T-helper 9 cell (primary cell): ENCODE measurements at places on chromosomes 5 and 9.

GRCh38 chr9:93466416-93467061 lies 13.2 kb upstream of the FAM120AOS start:
- no peak for DNase-seq

DNA sequence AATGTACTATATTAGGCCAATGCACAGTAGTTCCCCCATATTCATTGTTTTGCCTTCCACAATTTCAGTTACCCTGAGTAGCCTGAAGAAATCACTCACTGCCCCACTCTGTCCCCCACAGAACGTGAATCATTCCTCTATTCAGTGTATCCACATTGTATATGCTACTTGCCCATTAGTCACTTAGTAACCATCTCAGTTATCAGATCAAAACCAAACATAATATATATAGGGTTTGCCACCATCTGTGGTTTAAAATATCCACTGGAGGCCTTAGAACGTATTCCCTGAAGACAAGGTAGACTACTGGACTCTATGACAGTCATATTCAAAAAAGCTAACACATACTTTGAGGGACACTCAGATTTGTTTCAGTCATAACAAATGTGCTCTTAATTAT lies 465.7 kb upstream of the RGMB start:
- no peak for DNase-seq

DNA sequence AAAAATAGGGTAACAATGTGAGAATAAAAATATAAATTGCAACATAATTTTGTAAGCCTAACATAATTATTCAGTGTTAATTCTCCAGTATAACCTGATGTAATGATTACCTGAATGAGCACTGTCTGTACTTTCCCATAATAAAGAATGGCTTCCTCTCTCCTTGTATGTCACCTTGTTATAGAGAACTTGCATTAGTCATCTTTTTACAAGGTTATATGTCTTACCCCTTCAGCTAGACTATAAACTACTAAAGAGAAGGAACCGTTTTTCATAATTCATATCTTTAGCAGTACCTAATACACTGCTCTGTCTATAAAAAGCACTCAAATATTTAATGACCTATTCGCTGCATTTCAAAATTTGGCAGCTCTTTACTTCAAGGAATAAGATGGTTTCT lies 19.8 kb downstream of the STRBP start:
- DNase-seq: no peak

DNA sequence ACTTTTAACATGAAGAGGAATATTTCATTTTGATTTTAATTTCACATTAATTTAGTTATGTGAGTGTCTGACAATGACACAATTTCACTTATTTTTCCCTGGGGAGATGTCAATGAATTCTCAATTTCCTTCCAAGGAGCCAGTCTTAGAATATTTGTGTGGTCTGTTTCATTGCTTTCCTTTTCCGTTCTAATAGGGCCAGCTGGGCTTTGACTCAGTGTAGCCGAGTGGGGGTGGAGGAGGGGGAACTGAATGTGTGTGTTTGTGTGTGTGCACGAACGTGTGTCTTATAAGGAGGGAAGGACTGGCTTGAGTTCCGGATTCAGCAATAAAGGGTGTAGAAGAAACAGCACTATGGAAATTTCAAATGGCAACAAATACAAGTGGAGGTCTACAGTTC lies 100.0 kb downstream of the BASP1 start:
- no peak for DNase-seq

DNA sequence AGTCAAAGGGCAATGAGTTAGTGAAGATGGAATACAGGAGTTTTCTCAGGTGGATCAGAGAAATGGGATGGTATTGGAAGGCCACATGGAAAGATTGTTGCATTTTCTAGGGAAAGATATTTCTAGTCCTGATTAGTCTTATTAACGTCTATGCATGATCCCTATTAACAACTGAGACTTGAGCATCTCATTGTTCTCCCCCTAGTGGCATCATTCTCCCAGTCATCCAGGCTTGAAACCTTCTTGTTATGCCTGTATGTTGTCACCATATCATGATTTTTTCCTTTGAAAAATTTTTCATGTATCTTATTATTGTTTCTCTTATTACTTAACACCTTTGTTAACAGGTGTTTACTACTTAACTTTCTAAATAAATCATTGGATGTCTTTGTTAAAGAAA lies 34.4 kb downstream of the KIF2A start:
- no peak for DNase-seq

GRCh38 chr9:21802418-21803000 lies at the start of gene MTAP:
MTAP (plus strand) TSS chr9:21802636; CDS start chr9:21802749, 113 bp downstream.
- DNase-seq: peak; percentile 53

GRCh38 chr9:109699019-109699418 lies 81.0 kb upstream of the PALM2AKAP2 start:
- DNase-seq: no peak

- DNase-seq: no peak
Measured at GRCh38 chr5:143064218-143064641, 294.1 kb downstream of the ARHGAP26 start.

- DNase-seq: no peak
Measured at GRCh38 chr5:2697041-2697440, 54.4 kb downstream of the IRX2 start.

- no peak for DNase-seq
Measured at GRCh38 chr9:127586096-127586495, 26.0 kb upstream of the STXBP1 start.
